ENCODE measurements at places on chromosomes 13 and 19.

- DNase-seq = peak; percentile 22
These were observed 4.6 kb downstream of the TM9SF2 start for GRCh38 chr13:99505814-99506269.

DNA sequence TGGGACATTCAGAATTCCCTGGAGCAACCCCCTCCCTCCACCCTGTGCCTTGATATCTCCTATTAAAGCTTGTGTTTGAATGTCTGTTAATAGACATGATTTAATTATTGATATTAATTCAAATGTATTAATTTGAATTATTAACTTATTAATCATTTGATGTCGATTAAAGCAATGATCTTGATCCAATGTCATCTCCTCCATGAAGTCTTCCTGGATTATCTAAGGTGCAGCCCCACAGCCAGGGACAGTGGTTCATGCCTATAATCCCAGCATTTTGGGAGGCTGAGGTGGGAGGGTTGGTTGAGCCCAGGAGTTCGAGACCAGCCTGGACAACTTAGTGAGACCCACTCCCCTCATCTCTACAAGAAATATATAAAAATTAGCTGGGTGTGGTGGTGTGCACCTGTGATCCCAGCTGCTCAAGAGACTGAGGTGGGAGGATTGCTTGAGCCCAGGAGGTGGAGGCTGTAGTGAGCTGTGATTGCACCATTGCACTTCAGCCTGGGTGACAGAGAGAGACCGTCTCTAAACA lies 9.6 kb downstream of the FEM1A start:
- DNase-seq = no peak

DNA sequence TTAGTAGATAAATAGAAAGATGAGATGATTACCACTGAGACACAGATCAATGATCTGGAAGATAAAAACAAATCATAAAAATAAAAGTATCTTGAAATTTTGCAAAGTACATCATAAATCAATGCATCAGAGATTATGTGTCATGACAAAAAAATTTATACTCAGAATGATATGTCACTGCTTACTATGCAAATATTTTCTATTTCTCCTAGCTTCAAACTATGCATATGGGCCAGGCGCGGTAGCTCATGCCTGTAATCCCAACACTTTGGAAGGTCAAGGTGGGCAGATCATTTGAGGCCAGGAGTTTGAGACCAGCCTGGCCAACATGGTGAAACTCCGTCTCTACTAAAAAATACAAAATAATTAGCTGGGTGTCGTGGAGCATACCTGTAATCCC lies 17.3 kb upstream of the RBM26 start:
- no peak for DNase-seq

DNA sequence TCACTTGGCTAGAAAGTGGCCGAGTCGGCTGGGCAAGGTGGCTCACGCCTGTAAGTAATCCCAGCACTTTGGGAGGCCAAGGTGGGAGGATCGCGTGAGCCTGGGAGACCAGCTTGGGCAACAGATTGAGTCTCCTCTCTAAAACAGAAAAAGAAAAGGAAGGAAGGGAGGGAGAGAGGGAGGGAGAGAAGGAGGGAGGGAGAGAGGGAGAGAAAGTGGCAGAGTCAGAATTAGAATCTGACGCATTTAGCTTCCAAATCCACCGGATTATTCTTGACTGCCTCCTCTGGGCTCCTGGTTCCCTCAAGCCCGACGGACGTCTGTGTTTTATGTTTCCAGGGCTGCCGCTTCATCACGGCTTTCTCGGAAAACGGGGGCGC lies 22.5 kb downstream of the LRFN3 start:
- DNase-seq = no peak

- no peak for DNase-seq
These were observed 154.9 kb upstream of the UQCRFS1 start for GRCh38 chr19:29367791-29368222.

GRCh38 chr19:48635263-48635965 lies 1.8 kb downstream of the DBP start:
- no peak for DNase-seq

DNA sequence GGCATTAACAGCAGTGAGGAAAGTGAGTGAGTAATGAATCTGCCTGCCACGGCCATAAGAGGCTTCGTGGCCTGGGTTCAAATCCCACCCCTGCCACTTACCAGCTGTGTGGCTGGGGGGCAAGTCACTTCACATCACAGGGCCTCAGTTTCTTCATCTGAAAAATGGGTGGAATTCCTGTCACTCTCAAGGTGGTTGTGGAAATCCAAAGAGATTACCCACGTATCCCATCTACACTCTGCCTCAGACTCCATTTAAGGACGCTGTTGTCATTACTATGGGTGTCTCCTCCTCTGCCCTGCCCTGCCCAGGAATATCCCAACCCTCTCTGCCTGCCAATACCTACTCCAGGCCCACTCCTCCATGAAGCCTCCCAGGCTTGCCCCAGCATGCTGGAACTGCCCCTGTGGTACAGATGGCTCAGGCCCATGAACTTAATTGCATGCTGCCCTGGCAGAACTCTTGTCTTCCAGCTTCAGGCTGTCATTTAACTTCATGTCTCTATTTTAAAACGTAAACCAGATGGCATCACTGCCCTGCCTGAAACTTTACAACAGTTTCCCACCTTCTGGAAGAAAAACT lies 3.1 kb downstream of the GIPC1 start:
- no peak for DNase-seq

- DNase-seq = no peak
These were observed 19.4 kb upstream of the MKNK2 start for GRCh38 chr19:2070436-2070827.

- DNase-seq = no peak
These were observed 72.4 kb upstream of the TSC22D1 start for GRCh38 chr13:44648392-44649103.

GRCh38 chr19:18741124-18742121 lies 49.7 kb downstream of the COMP start:
- no peak for DNase-seq

- no peak for DNase-seq
These were observed 32.8 kb upstream of the LRCH1 start for GRCh38 chr13:46520166-46520565.

- DNase-seq = no peak
These were observed 250.2 kb downstream of the ABCC4 start for GRCh38 chr13:95050800-95051615.

DNA sequence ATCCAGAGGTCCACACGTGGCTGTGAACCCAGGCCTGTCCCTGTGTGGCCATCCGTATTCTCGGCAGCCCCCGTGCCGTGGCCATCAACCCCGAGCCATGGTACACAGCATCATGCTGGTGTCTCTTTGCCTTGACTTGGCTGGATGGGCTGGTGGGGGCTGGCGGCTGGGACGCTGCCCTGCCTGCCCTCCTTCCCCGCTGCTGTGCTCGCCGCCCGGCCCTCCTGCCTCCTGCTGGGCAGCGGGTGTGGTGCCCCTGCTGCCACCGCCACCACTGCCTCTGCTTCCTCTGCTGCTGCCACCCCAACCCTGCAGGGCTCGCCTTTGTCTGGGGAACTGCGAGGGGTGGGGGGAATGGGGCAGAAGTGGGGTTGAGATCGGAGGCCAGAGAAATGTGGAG lies 19.7 kb upstream of the EHD2 start:
- no peak for DNase-seq

DNA sequence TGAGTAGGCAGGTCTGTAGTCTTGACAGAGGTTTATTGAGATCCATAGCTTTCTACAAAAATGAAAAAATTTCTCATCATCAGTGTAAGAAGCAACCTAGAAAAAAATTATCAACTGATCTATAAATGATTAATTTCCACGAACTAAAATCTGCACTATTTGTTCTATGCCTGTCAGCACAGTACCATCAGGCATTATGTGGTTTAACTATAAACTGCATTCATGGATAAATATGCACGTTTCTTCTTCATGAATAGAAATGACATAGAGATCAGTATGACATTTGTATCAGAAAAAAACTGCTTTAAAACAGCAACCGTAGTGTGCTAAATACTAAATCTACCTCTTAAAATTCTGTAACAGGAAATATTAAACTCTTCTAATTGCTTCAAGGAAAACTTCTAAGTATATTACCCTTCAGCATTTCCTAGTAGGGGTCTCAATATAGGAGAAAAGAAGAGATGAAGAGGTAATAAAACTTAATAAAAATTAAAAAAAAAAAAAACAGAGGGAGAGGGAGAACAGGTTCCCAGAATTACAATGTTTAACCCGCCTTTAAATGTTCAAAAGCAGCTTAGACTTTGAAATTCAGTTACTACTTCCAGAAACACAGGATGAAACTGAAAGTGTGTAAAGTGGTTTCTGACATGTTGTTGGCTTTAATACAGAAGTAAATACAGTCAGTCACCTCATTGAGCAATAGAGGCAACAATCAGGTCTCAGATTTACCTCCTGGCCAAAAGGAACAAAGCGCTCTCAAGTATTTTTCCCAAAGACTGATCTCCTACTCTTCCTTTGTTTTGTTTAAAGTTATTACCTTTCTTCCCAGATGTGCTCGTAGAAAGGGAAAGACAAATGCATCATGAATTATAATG lies 144.4 kb downstream of the DIAPH3 start:
- peak; percentile 2 for DNase-seq

DNA sequence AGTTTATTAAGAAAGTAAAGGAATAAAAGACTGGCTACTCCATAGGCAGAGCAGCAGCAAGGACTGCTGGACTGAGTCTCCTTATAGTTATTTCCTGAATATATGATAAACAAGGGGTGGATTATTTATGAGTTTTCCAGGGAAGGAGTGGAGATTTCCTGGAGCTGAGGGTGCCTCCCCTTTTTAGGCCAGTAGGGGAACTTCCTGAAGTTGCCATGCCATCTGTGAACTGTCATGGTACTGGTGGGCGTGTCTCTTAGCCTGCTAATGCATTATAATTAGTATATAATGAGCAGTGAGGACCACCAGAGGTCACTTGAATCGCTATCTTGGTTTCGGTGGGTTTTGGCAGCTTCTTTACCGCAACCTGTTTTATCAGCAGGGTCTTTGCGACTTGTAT lies 13.5 kb downstream of the ZSCAN5A start:
- no peak for DNase-seq

DNA sequence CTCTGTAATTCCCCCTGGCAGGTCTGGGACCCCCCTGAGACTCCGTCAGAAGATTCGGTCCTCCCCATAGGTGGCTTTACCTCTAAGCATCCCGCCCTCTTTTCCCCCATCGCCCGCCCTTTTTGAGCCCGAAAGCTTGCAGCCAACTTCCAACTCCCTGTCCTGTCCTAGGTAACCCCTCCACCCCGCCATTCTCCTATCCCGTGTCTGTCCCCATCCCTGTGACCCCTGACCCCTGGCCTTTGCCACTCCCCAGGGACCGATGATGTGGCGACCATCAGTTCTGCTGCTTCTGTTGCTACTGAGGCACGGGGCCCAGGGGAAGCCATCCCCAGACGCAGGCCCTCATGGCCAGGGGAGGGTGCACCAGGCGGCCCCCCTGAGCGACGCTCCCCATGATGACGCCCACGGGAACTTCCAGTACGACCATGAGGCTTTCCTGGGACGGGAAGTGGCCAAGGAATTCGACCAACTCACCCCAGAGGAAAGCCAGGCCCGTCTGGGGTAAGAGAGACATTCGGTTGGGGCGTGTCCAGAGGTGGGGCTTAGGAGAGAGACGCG lies 488 bp downstream of the RCN3 start:
- DNase-seq = peak; percentile 59

DNA sequence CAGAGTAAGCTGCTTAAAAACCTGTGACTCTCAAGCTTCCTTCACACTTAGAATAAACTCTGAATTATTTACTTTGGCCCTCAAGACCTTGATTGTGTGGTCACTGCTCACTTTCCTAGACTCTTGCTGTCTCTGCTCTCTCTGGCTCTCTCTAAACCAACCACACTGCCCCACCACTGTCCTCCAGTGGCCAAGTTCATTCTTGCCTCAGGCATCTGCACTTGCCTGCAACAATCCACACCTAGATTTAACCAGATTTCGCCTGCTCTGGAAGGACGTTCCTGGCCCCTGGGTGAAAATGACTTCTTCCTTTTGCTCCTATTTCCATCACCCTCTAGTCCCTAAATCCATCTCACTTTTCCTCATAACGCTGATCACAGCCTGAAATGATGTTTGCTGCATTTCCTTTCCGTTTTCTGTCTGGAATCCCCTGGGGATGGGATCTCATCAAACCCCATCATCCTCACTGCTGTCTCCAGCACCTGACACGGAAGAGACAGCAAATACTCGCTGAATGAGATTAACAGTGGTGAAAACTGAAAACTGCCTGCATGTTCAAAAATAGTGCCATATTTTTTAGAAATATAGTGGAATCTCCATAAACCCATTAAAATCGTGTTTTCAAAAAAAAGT lies 232.6 kb downstream of the UQCRFS1 start:
- DNase-seq = no peak

DNA sequence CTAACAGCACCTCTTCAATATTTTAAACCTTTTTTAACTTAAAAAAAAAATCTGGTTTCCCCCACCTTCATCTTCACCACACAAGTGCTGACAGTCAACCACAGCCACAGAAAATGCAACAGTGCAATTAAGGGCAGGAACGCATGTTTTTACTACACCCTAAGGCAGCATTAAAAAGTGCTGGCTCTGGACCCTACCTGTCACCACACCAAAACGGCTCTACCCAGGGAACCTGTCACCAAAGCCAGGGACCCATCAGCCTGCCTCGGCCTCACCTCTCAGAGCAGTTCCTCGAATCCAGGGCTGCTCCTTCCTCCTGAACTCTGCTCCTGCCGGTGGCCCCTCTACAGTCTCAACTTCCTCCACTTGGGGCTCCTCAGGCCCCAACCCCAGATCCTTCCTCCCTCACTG lies 22.5 kb upstream of the SLC35E1 start:
- DNase-seq = no peak

DNA sequence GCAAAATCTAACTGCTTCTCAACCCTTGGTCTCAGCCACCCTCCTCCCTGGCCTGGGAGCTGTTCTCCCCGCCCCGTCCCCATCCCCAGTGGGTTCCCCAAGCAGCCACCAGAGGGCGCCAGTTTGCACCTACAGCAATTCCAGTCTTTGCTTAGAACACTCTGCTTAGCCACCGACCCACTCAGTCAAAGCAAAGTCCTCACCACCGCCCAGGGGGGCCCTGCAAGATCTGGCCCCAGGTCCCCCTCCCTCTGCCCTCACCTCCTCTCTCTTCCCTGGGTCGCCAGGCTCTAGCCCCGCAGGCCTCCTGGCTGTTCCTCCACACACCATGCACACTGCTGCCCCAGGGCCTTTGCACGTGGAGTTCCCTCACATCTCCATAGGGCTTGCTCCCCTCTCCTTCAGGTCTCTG lies 12.4 kb downstream of the TMEM143 start:
- DNase-seq = peak; percentile 5

- no peak for DNase-seq
These were observed 124.8 kb upstream of the KLF12 start for GRCh38 chr13:74258961-74259360.

DNA sequence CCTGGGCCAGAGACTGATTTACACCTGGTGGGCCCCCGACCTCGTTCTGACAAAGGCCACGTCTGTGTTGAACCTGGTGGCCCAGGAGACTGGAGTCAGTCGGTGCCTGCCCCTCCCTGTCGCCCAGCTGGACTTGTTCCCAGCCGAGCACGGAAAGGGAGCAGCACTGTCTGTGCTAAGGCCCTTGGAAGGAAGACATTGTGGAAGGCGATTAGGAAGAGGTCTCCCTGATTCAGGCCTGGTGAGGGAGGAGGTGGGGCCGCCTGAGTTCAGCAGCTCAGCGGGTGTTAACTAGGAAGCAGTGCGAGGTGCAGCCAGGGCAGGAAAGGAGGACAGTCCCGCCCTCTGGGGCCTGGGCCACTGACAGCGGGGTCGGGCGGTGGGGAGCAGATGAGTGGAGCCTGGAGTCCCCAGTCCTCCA lies 64.7 kb downstream of the GPR12 start:
- DNase-seq = no peak

Data from astrocyte (in vitro differentiated cells and primary cell).